ENCODE measurements at places on chromosomes 4 and X.

- no peak for DNase-seq
Observed at GRCh38 chrX:105647749-105648148, 174.6 kb upstream of the NRK start.

DNA sequence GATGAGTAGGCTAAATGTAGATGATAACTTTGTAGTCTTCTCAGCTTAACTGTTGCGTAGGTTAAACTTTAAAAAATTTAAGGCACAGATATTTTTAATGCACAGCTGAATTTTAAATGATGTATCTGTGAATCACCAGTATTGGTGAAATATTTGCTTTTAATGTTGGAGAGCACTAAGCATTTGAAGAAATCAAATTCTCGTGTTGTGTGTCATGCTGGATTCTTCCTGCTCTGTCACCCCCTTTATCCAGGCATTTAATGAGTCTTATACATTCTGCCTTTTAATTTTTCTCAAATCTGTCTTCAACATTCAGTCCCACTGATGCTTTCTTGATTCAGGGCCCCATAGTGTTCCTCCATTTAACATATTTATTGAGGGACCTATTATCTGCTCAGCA is 76.7 kb downstream of the SLC4A4 start:
- no peak for DNase-seq

DNA sequence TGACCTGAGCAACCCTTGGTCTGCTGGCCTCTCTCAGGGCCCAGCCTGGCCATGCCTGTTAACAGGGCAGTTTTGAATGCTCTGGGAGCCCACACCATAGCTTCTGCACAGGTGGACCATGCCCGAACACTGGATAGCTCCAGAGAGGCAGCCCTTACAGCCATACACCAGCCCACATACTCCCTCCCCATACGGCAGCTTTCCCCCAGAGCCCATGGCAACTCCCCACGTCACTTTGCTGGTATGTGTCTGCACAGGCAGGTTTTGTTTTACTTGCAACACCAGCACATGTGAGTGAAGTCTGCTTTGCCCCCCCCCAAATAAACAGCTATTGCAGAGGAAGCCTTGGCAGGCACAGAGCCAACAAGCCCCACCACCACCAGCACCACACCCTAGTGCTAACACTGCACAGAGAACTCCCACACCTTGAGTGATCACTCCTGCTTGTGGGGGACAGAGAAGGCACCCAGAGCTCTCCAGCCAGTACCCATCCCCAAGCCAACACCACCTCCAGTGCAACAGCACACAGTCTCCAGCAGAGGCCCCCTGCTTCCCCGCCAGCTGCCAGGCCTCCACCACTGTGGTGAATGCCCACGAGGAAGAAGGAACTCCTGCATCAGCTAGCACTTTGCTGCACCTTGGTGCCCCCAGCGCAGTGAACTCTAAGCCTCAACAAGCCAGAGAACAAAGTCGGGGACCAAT is 87.3 kb downstream of the STPG2 start:
- DNase-seq = no peak

DNA sequence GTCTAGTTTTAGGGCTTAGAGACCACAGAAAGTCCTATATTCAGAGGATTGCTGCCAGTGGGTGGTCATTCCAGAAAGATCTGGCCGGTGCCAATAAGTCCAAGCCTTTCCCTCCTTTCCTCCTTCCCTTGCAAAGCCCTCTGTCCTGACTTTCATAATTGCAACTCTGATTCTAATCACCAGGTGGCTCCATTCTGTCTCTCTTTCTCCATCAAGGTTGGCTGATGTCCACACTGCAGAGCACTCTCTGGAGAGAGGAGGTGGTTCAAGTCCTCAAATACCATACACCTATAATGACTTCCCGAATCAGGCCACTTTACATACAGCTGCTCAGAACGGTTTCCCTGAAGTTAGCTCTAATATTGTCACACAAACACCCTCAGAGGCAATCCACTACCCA is 22.4 kb upstream of the ARMCX4 start:
- DNase-seq = no peak

- DNase-seq = no peak
Observed at GRCh38 chr4:95023110-95023509, 265.4 kb downstream of the BMPR1B start.

- DNase-seq = no peak
Observed at GRCh38 chrX:51148848-51149247, 183.8 kb upstream of the NUDT10 start.

DNA sequence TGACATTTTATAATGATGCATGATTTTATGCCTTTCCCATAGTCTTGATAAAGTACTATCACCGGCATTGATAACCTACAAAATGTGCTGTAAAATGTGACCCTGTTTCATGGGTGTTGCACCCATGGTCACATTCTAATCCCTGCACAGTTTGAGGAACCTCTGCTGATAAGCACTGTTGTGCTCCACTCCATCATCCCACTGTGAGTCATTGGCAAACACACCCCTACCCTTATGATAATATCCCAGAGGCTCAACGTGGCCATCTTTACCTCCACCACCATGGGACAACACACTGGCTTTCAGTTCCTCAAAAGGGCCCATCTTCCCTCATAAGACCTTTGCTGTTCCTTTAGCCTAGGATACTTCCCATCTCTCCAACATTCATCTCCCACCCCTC is 32.0 kb upstream of the SGMS2 start:
- DNase-seq = no peak

DNA sequence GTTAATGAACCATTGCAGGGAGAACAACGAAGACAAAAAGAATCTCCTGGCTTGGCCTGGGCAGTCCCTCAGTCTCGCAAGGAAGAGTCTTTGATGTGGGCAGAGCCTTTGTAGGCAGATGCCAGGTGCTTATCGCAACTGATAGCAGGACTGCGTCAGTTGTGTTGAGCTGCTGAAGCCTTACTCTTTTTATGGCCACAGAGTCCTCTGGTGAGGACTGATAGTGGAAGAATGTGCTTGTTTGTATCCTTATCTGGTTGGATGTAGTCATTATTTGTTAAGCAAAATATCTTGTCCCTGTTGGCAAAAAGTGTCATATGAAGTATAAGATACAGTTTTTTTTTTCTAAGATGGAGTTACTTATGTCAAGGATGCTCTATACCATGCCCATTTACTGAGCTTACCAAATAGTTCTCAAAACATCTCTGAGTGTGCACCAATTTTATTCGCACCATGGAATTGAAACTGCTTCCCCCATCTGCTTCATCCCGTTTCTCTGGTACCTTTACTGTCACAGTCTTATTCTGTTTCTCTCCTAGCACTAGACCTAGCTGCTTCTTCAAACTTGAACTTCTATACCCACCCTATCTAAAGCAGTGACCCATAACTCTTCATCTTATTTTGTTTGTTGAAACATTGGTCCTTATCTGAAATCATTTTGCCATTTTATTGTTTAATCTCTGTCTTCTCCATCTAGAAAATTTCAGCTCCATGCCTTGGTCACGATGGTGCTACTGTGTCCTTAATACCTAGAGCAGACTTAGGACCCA is 47.0 kb upstream of the SPRY1 start:
- peak; percentile 35 for DNase-seq

- DNase-seq = no peak
Observed at GRCh38 chrX:134806707-134807038, 148.4 kb upstream of the PLAC1 start.

- DNase-seq = no peak
Observed at GRCh38 chr4:184439856-184440594, 34.3 kb downstream of the IRF2 start.

GRCh38 chr4:37748485-37748884 is 62.3 kb upstream of the RELL1 start:
- DNase-seq = no peak

DNA sequence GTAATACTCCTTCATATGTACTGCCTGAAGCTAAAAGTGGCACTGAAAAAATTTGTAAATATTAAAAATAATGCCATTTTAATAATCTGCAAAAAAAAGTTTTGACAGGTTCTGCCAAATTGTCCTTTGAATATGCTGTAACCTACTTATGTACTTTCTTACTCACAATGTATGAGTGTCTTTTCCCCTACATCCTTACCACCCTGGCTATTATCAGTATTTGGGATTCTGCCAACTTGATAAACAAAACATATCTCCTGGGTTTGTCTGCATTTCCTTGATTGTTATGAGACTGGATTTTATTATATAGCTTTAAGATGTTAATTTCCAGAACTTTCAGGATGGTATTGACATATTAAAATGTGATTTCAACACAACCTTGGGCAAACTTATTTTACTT is 187.9 kb downstream of the CHM start:
- no peak for DNase-seq

All from heart left ventricle (tissue), 16 donors.